ENCODE measurements at places on chromosomes 1 and 21. TPM values are rescaled to one million over a fixed set of nuclear protein-coding genes. Genes with fewer than 3 reads are reported as not detected.

The TBCE gene
- 53.9 TPM for total RNA-seq

The BMP8A gene
- not detected for total RNA-seq

The F5 gene
- 2.9 TPM for total RNA-seq

The LDLRAD2 gene
- 2.2 TPM for total RNA-seq

The FCAMR gene
- 2.2 TPM for total RNA-seq

The COL6A2 gene
- 2,192 TPM for total RNA-seq

The GSTM4 gene
- total RNA-seq = 6.5 TPM

Measured in umbilical cord (tissue), 2 donors.